ENCODE measurements at places on chromosomes 12 and 14.

DNA sequence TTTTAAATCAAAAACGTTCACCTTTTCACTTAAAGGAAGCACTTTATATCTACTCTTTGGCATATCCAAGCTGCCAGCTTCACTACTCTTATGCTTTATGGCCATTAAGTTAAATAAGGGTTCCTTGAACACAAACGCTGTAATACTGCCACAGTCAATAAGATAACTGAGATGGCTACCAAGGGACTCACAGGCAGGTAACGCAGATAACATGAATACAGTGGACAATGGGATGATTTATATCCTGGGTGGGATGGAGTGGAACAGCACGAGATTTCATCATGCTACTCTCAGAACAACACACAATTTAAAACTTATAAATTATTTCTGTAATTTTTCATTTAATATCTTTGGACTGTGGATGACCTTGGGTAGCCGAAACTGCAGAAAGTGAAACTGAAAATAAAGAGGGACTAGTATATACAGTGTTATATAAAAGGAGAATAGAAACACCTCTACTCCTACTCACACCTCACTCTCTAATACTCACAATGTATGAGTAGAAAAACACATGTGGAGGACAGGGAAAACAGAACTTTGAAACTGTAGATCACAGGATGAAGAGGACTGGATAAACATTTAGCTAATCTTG lies 367.3 kb downstream of the C12orf50 start:
- DNase-seq, result no peak

DNA sequence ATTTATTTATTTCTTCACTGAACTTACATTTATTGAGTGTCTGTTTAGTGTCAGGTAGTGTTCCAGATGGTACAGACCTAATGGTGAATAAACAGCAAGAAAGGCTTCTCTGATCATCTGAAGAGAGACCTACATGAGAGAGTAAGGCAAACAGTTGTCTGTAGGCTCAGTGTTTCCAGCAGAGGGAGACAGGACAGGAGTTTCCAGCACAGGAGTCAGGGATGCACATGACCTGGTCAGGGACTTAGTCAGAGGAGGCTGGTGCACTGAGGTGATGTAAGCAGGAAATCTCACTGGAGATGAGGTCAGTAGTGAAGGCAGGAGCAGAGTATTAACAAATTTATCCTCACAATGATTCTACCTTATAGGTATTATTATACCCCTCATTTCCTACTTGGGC lies 233.2 kb downstream of the MDGA2 start:
- DNase-seq, result no peak

DNA sequence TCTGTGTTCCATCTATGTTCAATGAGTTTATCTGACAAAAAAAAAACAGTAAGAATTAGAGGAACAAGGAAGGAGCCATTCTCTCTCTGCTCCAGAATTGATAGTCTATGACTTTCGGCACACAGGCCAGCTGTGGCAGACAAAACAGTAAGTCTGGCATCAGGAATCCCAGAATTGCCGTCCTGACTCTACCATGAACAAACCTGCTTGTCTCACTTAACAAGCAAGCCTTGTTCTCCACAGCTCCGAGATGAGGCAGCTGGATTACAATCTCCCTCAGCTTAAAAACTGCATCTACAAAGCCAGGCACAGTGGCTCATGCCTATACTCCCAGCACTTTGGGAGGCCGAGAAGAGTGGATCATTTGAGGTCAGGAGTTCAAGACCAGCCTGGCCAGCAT lies 153.6 kb upstream of the TMCC3 start:
- no peak for DNase-seq

GRCh38 chr14:44162197-44162596 lies 344.9 kb downstream of the FSCB start:
- DNase-seq, result no peak

- no peak for DNase-seq
Observed at GRCh38 chr12:15192720-15193119, 28.5 kb downstream of the RERG start.

- no peak for DNase-seq
Observed at GRCh38 chr14:63726499-63726898, 1.4 kb downstream of the SGPP1 start.

DNA sequence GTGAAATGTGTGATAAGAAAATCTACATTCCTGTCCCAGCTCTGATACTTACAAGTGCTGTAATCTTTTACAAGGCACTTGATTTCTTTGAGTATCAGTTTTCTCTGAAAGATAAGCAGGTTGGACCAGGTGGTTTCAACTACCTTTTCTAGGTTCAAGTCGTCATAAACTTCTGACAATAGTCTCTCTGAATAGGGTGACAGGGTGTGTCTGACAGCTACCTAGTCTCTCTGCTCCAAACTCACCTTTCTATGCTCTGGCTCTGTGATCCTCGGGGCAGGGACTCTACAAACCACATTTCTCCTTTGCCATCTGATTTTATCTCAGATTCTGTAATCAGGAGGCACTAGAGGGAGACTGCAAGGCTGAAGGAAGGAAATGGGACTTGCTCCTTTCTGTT lies 137.7 kb upstream of the SYT1 start:
- DNase-seq, result no peak

DNA sequence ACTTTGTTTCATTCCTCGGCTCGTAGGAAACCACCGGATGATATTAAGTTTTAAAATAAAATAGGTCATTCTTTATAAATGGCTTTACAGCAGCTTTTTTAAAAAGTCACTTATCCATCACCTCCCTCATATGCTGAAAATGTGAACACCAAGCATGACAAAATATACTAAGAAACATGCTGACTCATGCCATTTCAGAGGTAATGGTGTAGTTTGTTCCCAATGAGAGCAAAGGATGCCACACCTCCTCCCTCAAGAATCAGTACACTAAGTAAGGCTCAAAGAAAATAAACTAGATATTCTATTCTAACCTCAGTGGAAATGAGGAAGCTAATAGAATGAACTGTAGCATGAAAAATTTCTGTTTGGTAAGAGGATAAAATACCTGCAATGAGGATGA lies 5.5 kb upstream of the DIO2 start:
- DNase-seq, result no peak

- no peak for DNase-seq
Observed at GRCh38 chr14:81452341-81453133, 52.4 kb upstream of the STON2 start.

DNA sequence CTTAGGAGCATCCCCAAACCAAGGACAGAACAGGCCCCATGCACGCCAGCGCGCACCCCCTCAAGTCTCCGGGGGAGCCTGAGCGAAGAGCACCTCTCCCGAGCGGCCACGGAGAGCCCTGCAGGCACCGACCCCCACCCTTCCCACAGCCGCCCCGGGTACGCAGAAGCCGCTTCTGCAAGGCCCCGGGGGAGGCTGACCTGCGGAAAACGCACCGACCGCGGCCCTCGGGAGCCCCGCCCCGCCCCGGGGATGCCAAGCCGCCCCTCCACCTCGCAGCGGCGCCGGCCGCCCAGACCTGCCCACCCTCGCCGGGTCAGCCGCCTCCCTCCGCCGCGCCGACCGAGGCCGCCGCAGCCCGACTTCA lies 385 bp downstream of the CAPRIN2 start:
- DNase-seq, result no peak

- no peak for DNase-seq
Observed at GRCh38 chr12:91326058-91327027, 143.7 kb upstream of the DCN start.

GRCh38 chr14:84086714-84087113 lies 1443.2 kb upstream of the FLRT2 start:
- DNase-seq, result no peak

- DNase-seq, result no peak
Observed at GRCh38 chr12:88227871-88228270, 85.8 kb downstream of the TMTC3 start.

- DNase-seq, result no peak
Observed at GRCh38 chr12:46660276-46660675, 165.5 kb downstream of the SLC38A4 start.

DNA sequence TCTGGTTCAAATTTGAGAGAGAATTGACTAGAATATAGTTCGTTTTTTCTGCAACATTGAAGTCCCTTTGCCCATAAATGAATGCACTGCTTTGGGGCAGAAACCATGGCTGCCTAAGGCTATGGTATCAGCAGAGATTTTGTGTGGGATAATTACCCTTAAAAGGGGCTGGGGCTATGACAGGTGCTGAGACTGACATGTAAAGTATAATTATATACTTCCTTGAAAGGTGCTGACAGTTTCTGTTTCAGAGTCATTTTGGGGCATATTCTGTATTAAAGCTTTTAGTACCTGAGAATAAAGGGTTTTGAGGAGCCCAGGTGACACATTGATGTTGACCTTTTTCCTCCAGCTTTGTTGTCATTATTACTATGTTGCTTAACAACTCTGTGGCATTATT lies 150.3 kb upstream of the PTPRQ start:
- DNase-seq, result no peak

DNA sequence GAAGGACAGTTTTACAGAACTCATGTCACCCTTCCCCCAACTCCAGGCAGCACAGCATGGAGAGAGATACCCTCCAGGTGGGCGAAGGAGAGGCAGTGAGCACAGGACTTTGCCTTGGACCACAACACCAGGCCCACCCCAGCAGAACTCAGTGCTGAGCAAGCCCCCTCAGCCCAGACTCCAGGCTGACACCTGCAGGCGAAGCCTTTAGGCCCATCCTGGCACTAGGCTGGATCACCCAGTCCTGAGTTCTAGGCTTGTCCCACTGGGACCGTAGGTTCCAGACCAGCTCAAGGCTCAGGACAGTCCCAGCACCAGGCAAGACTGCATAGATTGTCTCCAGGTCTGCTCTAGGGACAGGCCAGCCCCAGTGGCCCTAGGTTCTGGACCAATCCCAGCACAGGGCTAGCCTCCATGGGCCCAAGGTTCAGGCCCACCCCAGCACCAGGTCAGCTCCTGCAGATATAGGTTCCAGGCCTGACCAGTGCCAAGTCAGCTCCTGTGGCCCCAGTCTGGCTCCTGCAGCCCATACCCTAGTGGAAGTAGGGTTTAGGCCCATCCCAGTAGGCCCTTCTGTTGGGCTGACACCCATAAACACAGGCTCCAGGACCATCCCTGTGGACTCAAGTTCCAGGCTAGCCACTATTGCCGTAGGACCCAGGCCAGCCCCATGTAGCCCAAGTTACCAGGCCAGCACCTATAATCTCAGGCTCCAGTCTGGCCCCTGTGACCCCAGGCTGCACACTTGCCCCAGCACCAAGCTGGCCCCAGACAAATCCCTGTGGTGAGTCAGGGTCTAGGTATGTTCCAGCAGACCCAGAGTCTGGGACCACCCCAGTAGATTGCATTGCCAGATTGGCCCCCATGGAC lies 9.4 kb downstream of the WASHC3 start:
- no peak for DNase-seq

DNA sequence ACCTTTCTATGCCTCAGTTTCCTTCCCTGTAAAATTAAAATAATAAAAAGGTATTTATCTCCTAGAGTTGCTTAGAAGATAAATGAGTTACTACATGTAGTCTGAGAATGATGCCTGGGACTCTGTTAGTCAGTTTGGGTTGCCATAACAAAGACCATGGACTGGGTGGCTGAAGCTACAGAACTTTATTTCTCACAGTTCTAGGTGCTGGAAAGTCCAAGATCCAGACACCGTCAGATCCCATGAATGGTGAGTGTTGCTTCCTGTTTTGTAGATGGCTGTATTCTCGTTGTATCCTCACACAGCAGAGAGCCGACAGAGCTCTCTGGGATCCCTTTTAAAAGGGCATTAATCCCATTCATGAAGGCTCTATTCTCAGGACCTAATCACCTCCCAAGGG lies 64.0 kb upstream of the LTA4H start:
- DNase-seq, result no peak

- DNase-seq, result no peak
Observed at GRCh38 chr14:99260587-99261551, 11.1 kb downstream of the BCL11B start.

All from left forelimb (tissue), 1 donor.